ENCODE measurements at places on chromosomes 6 and 20.
A peak's percentile ranks its signal among the peaks of the same experiment; 100 is the strongest.

DNA sequence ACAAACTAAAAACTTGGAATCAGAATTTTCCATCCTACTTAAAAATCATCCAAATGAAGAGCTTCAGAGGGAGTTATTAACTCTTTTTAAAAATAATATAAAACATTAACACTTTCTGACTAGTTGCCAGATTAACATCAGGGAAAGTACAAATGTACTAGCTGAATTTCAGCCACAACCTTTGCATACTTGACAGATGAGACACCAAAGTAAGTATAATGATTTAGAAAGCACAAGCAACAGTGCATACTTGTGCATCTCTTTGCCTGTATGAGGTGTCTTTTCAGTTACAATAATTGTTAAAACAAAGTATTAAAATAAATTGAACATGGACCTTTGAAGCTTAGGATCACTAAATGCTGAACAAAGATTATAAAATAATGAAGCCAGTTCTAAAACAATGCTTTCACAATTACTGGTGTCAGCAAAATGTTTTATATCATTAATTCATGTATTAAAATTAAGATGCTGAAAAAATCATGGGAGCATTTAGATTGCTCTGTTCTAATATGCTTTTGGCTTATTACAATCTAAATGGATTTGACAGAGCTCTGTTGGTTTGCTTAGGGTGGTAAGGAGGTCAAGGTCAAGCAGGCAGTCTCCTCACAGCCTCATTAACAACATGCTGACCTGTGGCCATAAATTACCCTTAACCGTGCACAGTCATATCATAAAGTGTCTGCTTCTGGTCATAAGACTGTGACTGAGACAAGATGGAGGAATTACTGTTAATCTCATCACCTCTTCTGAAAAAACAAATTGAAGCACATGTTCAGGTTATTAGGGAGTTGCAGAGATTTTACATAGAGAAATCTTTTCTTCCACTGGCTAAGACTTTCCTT lies 15.1 kb downstream of the RNF217 start:
- no peak for DNase-seq

- DNase-seq = no peak
Observed at GRCh38 chr6:20203561-20204511, 8.4 kb downstream of the MBOAT1 start.

DNA sequence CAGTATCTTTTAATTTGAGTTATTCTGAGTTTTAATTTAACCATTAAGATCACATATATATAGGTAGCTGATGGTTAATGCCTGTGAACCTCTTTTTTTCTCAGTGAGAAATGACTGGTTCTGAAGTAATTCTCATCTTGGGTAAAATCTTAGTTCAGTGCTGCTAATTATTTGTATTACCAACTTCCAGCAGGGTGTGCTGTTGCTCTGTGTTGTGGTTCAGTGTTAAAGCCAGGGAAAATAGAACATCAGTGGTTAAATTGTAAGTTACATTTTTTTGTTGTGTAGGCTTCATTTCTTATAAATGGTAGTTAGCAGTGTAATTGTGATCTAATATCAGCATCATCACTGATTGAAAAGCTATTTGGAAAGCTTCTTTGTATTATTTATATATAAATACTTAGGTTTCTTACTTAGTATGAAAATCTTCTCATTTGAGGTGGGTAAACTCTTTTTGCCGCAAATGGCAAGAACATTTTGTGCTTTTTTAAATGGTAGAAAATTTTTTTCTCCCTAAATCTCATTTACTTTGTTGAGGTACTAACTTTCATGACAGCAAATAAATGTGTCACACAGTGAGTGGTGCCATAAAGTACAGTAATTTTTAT lies 43.7 kb downstream of the CDC5L start:
- DNase-seq = peak; percentile 39

DNA sequence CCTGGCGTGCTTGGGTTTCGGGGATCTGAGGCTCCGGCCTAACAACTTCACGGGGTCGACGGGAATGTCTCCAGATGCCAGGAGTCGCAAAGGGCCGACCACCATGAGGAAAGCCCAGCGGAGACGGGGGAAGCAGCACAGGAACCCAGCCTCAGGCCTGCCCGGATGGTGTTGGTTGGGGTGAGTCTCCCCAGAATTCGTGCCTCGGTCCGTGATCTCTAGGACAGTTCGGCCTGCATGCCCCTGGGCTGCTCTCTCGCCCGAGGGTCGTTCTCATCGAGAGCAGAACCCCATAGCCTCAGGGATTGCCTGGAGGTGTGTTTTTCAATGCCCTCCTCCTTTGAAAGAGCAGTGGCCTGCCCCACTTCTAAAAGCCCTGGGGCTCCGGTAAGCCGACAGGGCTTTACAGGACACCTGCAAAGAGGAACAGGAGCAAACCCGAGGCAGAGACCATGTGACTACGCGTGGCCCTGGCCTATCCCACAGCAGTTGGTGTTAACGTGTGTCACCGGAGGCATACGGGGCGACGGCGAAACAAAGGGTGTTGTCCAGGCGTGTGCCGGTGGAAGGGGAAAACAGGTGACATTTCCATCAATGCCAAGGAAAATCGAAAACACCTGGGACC lies 973.1 kb upstream of the DEFB115 start:
- DNase-seq = no peak

- no peak for DNase-seq
Observed at GRCh38 chr6:50824552-50824951, 5.9 kb downstream of the TFAP2B start.

DNA sequence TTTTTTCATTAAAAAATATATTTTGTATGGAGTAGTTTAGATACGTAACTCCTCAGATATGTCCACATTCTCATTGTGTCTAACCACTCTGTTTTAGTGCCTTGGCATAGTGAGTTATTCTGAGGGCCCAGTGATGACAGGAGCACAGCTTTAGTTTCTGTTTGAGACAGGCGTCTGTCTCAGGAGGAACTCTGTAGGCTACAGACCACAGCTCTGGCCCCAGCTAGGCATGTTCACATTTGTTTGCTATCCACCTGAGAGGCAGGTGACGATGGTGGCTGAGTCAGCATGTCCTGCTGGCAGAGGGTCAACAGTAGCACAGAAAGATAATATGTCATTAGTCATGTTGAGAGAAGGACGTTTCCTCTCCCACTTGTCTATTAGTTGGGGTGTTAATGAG lies 16.3 kb downstream of the LRRC1 start:
- no peak for DNase-seq

GRCh38 chr6:129104560-129104959 lies 221.6 kb downstream of the LAMA2 start:
- DNase-seq = no peak

DNA sequence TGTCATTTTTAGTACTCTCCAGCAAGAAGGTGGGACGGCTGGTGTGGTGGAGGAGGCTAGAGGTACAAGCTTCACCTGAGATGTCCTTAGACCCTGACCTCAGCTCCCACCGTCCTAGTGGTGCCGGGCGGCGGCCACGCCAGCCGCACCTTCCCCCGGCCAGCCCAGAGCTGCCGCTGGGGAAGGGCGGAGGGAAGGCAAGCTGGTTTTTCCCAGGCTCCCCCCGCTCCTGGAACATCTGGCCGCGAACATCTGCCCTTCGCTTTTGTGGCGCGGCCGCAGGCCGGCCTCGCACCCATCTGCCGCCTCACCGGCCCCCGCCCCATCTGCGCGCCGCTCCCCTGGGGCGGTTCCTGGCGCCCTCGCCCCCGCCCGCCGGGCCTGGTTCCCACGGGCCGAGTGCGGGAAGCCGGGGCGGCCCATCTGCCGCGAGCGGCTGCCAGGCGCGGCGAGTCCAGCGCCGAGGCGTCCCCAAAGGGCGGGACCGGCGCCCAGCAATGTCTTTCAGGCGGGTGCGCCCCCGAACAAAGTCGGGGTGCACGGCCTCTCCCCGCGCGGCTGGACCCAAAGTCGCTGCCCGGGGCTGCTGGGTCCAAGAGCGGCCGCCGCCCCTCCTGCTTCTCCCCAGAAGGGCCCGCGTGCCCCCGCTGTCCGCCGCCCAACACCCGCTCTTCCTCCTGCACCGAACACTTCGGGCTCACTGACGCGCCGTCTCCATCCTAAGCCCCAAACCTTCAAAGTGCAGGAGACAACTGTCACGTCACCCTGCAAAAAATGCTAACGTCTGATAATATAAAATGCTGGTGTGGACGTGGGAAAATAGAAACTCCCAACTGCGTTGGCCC lies 17.3 kb upstream of the ID1 start:
- peak; percentile 95 for DNase-seq

DNA sequence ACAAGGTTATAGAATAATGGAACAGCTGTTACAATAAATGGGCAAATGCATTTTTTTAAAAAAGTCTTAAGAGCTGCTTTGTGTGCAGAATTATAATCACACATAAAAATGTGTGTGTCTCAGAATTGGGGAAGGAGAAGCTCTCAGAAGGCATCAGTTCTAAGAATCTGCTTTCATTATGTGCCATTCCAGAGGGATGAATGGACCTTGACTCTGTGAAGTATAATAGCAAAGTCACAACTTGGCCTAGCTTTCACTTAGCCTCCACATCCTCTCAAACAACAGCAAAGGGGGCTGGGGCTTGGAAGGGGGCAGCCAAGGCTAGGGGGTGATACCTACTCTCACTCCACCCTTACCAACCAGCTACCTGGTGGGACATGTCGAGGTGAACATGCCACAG lies 265.0 kb downstream of the CDC5L start:
- no peak for DNase-seq

GRCh38 chr20:20837574-20838021 lies 125.2 kb upstream of the RALGAPA2 start:
- peak; percentile 75 for DNase-seq
